ENCODE measurements at places on chromosomes 7 and 10.

DNA sequence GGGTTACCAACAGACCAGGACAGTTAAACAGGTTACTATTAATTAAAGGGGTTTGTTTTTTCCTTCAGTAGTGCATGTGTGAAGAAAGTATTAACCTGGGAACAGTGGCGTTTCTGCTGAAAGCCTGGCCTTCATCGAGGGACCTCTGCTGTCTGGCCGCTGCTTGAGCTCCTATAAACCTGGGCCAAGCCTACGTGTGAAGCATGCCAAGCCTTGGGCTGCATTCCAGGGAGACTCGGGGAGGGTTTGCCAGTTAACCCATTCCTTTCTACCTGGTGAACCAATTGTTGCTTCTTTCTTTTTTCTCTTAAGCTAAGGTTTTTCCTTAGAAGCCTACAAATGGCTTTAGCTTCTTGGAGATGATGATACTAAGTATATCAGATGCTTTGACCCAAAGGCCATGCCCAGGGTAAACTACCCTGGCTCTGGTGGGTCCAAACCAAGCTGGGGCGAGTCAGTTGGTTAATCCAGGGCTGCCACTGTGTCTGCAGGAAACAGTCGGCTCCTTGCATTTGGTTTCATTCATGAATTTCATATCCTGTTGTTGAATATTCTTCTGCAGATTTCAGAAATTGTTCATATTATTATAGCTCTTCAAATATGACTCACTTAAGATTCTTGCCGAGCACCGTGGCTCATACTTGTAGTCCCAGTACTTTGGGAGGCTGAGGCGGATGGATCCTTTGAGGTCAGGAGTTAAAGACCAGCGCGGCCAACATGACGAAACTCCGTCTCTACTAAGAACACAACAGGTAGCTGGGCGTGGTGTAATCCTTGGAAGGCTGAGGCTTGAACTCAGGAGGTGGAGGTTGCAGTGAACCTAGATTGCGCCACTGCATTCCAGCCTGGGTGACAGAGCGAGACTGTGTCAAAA lies 23.8 kb downstream of the PFKP start:
- no peak for DNase-seq

GRCh38 chr7:57354679-57355338 lies 95.2 kb upstream of the ZNF716 start:
- no peak for DNase-seq

DNA sequence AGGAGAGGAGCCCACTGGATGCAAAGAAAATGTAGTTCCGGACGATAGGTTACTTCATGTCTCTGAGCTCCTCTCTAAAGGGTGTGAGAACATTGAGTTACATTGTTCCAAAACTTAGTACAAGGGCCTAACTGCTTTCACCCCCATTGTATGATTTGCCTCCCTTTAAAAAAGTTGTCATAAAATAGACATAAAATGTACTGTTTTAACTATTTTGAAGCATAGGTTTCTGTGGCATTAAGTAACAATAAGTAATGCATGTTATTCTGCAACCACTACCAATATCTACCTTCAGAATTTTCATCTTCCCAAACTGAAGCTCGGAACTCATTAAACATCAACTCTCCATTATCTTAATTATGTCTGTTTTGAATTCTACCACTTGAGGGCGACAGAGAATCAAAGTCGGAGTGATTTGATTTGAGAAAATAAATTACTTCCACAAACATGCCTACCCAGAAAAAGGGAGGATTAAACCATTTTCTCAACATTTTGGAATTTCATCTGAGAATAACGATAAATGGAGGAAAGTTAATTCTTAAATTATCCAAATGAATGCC lies 2.7 kb downstream of the IGFBP1 start:
- no peak for DNase-seq

GRCh38 chr10:5952731-5953385 lies 24.5 kb downstream of the IL15RA start:
- no peak for DNase-seq

GRCh38 chr10:60096761-60097513 lies 190.6 kb upstream of the CCDC6 start:
- DNase-seq, result no peak

DNA sequence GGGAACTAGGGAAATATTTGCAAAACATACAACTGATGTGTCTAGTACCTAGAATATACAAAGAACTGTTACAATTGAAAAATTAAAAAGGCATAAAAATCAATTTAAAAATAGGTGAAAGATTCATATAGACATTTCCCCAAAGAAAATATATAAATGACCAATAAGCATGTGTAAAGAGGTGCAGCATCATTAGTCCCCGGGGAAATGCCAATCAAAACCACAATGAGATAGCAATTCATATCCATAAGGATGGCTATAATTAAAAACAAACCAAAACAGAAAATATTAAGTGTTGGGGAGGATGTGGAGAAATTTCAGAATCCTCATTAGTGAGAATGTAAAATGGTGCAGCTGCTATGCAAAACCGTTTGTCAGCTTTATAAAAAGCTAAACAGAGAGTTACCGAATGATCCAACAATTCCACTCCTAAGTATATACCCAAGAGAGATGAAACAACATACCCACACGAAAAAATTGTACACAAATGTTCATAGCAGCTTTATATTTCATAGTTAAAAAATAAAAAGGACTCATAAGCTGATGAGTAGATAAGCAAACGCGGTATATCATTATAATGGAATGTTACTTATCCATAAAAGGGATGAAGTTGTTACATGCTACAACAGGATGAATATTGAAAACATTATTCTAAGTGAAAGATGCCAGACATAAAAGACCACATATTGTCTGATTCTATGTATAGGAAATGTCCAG lies 210.1 kb upstream of the INHBA start:
- DNase-seq, result no peak

GRCh38 chr7:116417593-116418345 lies 81.8 kb upstream of the CAV2 start:
- no peak for DNase-seq

DNA sequence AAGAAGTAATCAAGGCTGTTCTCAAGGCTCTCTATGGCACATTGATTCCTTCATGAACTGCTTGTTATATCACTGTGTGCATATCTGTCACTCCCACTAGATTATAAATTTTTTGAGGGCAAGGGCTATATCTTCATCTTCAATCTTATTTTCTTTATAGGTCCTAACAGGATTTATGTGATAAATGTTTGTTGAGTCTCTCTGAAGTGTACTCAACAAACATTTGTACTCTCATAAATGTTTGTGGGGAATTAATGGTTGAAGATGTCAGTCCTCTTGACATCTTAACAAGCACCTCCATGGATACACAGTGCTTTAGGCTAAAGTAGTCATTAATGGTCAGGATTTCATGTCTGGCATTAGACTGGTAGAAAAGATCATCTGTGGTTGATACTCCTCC lies 143.2 kb downstream of the RNLS start:
- no peak for DNase-seq

GRCh38 chr7:122913608-122914007 lies 27.3 kb upstream of the CADPS2 start:
- DNase-seq, result no peak

DNA sequence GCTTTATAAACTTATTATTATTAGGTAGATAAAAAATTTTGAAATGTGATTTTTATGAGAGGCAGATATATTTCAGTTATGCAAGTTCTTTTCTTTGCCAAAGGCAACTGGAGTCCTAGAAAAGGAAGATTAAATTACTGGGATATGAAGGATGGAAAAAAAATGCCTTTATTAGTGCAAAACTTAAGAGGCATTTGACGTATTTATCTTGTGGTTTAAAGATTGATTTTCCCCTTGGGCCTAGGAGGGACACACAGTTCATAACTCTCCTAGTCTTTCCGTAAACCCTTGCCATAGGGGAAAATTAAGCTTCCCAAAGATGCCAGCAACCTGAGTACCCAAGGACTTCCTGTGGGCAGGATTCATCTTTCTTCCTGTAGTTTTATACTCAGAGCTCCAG lies 3.1 kb upstream of the STEAP4 start:
- DNase-seq, result no peak

DNA sequence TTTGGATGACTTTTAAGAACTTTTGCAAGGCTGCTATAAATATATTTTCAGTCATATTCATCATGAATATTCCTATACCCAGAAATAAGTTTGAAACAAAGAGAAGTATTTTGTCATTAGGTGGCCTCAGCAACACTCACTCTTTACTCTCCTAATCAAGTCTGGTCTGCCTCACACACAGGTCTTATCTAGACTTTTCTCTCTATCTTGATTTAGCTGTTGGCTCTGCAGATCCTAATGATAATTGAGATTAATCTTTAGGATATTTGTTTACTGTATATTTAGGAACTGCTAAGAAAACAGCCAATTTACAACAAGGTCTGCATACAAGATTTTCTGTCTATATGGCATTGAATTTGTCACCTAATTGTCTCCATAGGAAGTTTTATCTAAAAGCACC lies 297.6 kb downstream of the PTEN start:
- no peak for DNase-seq

- no peak for DNase-seq
These were observed 307.9 kb upstream of the SP8 start for GRCh38 chr7:21094589-21094988.

DNA sequence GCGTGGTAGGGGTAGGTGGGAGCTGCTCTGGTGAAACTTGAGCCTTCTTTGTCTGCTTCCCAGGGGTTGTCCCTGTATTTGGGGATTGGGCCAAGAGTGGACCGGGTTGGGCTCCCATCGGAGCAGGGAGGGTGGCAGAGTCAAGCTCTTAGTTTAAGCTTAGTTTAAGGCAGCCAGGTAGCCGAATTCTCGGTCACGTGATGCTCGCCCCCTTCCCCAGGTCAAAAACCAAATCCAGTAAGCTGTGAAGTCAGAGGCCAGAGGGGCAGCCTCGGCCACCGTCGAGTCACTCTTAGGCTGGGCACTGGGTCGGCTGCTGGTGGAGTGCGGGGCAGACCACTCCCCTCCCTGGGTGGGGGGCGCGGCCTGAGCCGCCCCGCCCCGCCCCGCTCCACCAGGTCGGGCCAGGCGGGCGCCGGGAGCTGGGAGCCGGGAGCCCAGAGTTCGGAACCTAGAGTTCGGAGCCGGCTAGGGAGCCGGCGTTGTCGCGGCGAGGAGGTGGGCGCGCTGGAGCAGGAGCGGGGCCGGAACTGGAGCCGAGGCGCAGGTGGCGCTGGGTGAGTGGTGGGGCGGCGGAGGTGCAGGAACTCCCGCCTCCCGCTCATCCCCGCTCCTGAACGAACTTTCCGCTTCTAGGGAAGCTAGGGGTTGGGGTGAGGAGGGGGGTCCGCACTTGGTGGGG lies 2.8 kb upstream of the LZTS2 start:
- DNase-seq, result peak; percentile 27

DNA sequence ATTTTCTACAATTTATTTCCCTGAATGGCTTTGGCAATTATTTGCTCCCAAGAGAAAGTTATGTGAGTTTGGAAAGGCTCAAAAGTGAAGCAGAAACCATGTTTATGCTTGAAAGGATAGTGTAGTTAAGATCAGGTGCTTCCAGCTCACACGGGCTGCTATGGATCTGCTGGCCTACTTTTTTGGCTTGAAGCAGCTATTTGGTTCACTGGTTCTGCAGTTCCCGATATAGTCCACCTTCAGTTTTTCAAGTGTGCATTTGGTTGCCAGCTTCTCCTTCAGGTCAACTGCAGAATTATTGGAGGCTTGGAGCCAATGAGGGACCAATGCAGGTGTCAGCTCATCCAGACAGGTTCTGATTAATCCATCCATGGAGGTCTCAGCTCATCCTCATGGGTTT lies 484.3 kb upstream of the SEMA3A start:
- DNase-seq, result no peak

- no peak for DNase-seq
These were observed 432.6 kb upstream of the KLF6 start for GRCh38 chr10:4217653-4218052.

- DNase-seq, result peak; percentile 25
These were observed 3.2 kb downstream of the PARP12 start for GRCh38 chr7:140059273-140060242.

- DNase-seq, result no peak
These were observed 25.9 kb downstream of the RGR start for GRCh38 chr10:84270708-84271107.

DNA sequence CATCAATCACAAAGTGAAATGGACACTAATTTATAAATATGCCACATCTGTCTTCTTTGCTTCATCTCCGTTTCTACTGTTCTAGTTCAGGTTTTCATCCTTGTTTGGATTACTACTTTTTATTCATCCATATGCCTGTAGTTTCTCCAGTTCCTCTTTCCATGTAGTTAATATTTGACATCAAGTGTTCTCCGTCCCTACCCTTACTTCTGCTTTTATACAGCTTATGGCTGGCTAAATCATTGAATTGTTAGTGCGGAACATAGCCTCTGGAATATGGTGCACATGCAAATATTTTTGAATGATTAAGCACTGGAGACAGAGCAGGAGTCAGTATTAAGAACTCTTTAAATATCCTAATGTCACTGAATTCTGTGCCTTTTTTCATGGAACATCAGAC lies 230.0 kb upstream of the PPP1R3A start:
- no peak for DNase-seq

- no peak for DNase-seq
These were observed 33.4 kb downstream of the XPNPEP1 start for GRCh38 chr10:109889867-109890266.

DNA sequence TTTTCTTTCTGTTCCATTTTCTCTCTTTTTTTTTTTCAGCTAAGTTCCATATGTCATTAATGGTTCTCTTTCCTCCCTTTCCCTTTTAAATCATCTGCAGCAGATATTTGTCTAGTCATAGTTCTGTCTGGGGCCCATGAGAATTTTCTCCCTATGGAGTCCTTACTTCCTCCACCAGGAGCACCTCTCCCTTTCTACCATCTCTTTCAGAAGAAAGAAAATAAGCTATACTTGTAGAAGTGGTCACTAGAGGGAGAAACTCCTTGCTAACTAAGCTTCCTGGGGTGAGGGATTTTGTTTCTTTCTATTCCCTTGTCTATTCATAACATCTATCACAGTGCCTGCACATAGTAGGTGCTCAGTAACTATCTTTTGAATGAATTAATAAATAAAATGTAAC lies 230.2 kb upstream of the HPS1 start:
- DNase-seq, result no peak

DNA sequence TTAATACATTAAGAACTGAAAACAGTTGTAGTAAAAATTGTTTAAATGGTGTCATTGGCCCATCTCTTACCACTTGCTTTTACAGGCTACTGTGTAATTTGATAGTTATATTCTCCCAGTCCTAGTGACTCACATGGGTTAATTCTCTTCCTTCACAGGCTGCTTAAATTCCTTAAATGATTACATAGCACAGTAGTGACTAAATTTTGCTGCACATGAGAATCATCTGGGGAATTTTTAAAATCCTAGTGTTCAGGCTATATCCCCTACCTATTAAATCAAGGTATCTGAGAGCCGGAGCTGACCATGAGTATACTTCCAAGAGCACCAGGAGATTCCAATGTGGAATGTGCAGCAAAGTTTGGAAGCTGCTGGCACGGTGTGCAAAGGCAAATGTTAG lies 45.3 kb upstream of the ZNF800 start:
- DNase-seq, result no peak

GRCh38 chr7:41319581-41319980 lies 383.3 kb downstream of the INHBA start:
- DNase-seq, result no peak

Measured in T-helper 1 cell (primary cell).